Stimulated activated CD8-positive, alpha-beta memory T cell treated with anti-CD3 and anti-CD28 coated beads, Interleukin-7, amount 100 ng/mL, for 48 hours (primary cell): ENCODE measurements at places on chromosomes 3 and 15.

- no peak for DNase-seq
Observed at GRCh38 chr3:154122552-154122911, 1.3 kb downstream of the ARHGEF26 start.

GRCh38 chr3:141422961-141423582 is 54.8 kb downstream of the ZBTB38 start:
- no peak for DNase-seq

DNA sequence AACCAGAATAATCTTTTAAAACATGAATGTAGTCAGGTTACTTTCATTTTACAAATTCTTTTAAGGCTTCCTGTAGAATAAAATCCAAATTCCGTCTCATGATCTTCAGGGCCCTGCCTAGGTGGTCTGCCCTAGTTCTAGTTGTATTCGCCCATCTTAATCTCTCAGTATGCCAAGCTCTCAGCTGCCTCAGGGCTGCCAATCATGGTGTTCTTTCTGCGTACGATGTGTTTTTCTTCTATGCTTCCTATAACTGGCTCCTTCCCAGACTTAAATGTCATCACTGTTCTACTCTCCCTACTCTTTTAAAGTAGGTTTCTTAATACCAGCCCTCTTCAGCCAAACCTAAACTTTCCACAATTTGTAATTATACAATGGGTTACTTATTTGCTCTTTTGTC is 107.4 kb downstream of the GREM1 start:
- no peak for DNase-seq

DNA sequence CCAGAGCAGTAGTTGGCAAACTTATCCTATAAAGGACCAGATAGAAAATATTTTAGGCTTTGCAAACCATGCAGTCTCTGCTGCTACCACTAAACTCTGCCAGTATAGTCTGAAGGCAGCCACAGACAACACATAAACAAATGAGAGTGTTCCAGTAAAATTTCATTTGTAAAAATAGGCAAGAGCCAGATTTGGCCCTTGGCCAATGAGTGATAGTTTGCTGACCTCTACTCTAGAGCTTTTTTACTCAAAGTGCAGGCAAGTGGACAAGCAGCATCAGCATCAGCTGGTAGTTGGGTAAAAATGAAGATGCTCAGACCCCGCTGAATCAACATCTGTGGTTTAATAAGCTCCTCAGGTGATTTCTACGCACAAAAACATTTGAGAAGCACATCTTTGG is 269.8 kb downstream of the NTRK3 start:
- DNase-seq: no peak

GRCh38 chr15:48149858-48150257 is 28.2 kb downstream of the MYEF2 start:
- DNase-seq: no peak

DNA sequence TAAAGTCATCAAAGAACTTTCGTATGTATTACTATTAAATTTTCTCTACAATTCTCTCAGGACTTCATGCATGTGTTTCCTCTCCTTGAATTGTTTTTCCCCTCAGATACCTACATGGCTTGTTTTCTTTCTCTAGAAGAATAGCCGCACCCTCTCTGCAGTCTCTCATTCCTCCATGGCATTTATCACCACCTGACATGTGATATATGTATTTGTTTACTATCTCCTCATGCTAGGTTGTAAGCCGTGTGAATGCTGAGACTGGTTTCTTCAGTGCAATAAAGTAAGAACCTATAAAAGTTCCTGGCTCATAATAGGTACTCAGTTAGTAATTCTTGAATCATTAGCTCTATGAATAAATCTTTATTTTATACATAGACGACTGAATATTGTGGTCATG is 149.2 kb downstream of the CNTN4 start:
- no peak for DNase-seq

- DNase-seq: no peak
Observed at GRCh38 chr3:99172736-99173657, 271.5 kb upstream of the DCBLD2 start.

- no peak for DNase-seq
Observed at GRCh38 chr3:63762180-63762579, 56.9 kb upstream of the C3orf49 start.

GRCh38 chr3:197295871-197296270 is 2.5 kb downstream of the DLG1 start:
- no peak for DNase-seq

DNA sequence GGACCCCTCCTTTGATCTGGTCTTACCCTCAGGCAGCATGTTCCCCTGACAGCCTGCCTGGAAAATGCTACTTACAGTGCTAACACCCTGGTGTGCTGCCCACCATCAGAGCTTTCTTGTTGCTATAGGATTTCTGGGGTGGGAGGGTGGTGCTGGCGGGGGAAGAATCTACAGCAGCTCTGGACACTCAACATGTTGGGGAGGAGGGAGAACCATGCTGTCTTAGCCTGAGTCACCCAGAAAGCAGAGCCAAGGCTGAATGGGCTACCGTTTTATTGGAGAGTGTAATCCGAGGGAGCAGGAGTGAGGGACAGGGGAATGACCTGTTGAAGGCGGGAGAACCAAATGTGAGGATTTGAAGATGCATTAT is 45.6 kb downstream of the MFSD1 start:
- no peak for DNase-seq

- DNase-seq: peak; percentile 68
Observed at GRCh38 chr15:69394556-69395282, 19.4 kb upstream of the KIF23 start.

- DNase-seq: no peak
Observed at GRCh38 chr3:54355800-54356199, 233.4 kb downstream of the CACNA2D3 start.

GRCh38 chr15:100123611-100124010 is 218.2 kb downstream of the ADAMTS17 start:
- DNase-seq: no peak

GRCh38 chr15:34810443-34811129 is 15.2 kb upstream of the ACTC1 start:
- DNase-seq: no peak

- no peak for DNase-seq
Observed at GRCh38 chr3:52357151-52358080, 41.3 kb downstream of the DNAH1 start.

- DNase-seq: no peak
Observed at GRCh38 chr3:146928421-146929059, 323.4 kb upstream of the PLSCR5 start.

DNA sequence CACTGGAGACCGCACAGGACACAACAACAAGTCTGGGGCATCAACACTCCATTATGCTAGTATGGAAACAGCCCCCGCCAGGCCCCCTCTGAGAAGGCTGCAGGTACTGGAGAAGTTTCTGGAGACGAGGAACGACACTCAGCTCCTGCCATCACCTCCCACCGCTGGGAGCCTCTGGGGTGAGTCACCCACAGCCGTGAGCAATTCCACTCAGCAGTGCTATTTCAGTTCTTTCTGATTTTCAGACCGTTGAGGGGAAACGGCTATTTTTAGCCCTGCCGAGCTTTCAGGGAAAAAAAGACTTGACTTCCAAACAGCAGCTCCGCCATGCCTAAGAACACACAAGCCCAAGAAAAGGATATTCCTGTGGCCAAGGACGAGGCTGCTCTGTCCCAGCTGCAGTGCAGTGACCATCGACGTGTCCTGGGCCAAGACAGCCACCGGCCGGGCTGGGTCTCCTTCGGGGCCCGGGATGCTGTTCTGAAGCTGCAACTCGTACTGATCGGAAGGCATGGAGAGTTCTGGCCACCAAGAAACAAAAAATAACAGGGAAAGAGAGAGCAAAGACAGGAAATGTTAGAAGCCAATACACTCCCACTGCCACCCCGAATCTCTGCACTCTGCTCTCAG is 40.8 kb downstream of the NUP210 start:
- DNase-seq: no peak

GRCh38 chr3:119557877-119558269 is 1.5 kb downstream of the CD80 start:
- no peak for DNase-seq

DNA sequence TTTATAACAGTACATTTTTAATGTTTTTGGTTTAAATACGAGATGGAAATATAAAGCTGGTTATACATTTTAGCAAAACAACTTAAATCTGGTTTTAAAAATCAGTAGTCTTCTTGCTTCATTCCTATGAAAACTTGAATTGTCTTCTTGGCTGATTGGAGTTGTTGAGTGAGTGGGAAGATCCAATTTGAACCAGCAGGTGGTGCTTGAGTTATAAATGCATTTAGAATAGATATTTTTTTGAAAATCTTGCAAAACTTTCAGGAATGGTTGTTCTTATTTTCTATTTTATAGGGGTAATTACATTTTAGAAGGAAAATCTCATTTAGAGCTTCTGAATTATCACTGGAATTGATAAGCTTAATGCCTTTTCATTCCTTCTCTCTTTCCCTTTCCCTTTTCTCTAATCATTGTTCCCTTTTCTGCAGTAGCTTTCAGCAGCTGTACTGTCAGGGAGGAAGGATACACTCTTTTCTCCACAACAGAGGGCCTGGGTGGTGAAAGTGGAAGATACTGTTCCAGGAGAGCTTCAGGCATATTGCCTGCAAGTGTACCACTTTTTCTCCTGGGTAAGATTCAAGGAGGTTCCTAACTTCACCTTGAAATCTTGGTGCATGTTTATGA is 335.6 kb downstream of the NLGN1 start:
- no peak for DNase-seq

- DNase-seq: no peak
Observed at GRCh38 chr15:51331141-51331540, 7.3 kb downstream of the CYP19A1 start.

GRCh38 chr3:13115576-13115910 is 42.3 kb upstream of the IQSEC1 start:
- DNase-seq: no peak
